Smooth muscle cell of the pulmonary artery (primary cell): ENCODE measurements at places on chromosomes 1 and 21. TPM values are rescaled to one million over a fixed set of nuclear protein-coding genes. Genes with fewer than 3 reads are reported as not detected.

HSPB7 gene
- 45.2 and 102 TPM in 2 replicates for total RNA-seq

OR2AK2 gene
- total RNA-seq = not detected in 2 replicates

NUP210L gene
- total RNA-seq = 0.07 and 0.23 TPM in 2 replicates

FASLG gene
- total RNA-seq = not detected in 2 replicates

ARHGAP30 gene
- total RNA-seq = not detected in 2 replicates

AGBL4 gene
- not detected in 2 replicates for total RNA-seq

C8B gene
- total RNA-seq = not detected in 2 replicates

OR2T2 gene
- not detected in 2 replicates for total RNA-seq

C1orf167 gene
- 0.20 TPM in 2 replicates for total RNA-seq

FCRLA gene
- 0.17 and 0.72 TPM in 2 replicates for total RNA-seq

CLCNKA gene
- total RNA-seq = 0.33 TPM in 1 of 2 replicates, not detected in the other

LCE1E gene
- not detected in 2 replicates for total RNA-seq

CD34 gene
- total RNA-seq = 0.13 and 0.39 TPM in 2 replicates

CLEC20A gene
- total RNA-seq = not detected in 2 replicates

AHCTF1 gene
- 28.0 and 28.6 TPM in 2 replicates for total RNA-seq

A3GALT2 gene
- not detected in 2 replicates for total RNA-seq

CCNL2 gene
- total RNA-seq = 125 and 214 TPM in 2 replicates

VHLL gene
- 0.13 and 0.92 TPM in 2 replicates for total RNA-seq
